ENCODE measurements at places on chromosomes 5 and 9. TPM values are rescaled to one million over a fixed set of nuclear protein-coding genes. Genes with fewer than 3 reads are reported as not detected.

GRCh38 chr9:117258184-117258866 is 156.5 kb downstream of the ASTN2 start:
- no peak for DNase-seq

DNA sequence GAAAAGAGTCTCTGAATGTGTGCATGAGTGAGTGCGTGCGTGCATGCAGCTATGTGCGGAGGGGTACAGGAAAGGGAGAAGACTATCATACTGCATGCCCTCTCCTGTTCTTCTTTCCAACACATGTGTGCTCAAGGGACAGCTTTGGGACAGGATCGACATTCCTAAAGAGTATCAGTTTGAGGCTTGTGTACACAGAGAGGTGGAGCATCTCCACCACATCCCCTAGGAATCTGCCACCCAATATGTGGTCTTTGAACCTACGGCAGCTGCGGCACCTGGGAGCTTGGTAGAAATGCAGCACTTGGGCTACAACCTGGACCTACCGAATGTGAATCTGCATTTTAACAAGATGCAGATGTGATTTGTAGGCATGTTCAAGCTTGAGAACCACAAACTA is 132.3 kb upstream of the GLRA1 start:
- no peak for DNase-seq

The AIF1L gene
- 450 TPM for total RNA-seq

The ALDH7A1 gene
- 29.7 TPM for total RNA-seq

GRCh38 chr9:18473652-18474279 is at the start of gene ADAMTSL1:
TSS of gene ADAMTSL1 (plus strand) at chr9:18474153. CDS start at chr9:18474233, 80 bp downstream.
- DNase-seq: peak; percentile 56

- no peak for DNase-seq
Measured at GRCh38 chr5:87582149-87582548, 169.4 kb upstream of the CCNH start.

GRCh38 chr9:7394002-7394774 is 405.4 kb downstream of the DMAC1 start:
- no peak for DNase-seq

GRCh38 chr9:69485466-69485865 is 160.5 kb downstream of the ENTREP1 start:
- no peak for DNase-seq

The SHISAL2B gene
- total RNA-seq: not detected

Measured in renal cortical epithelial cell (primary cell).